ENCODE measurements at places on chromosomes 3 and 15. TPM values are rescaled to one million over a fixed set of nuclear protein-coding genes. Genes with fewer than 3 reads are reported as not detected.

The CEMIP gene
- total RNA-seq, result 0.32 TPM

The ROBO1 gene
- 1.8 TPM for total RNA-seq

The PLA2G4E gene
- not detected for total RNA-seq

The LACTB gene
- total RNA-seq, result 48.6 TPM

The MAGI1 gene
- 106 TPM for total RNA-seq

The COLQ gene
- total RNA-seq, result 1.7 TPM

The HHLA2 gene
- total RNA-seq, result not detected

The CYP19A1 gene
- not detected for total RNA-seq

The IQCH gene
- total RNA-seq, result 2.5 TPM

The OR5K3 gene
- total RNA-seq, result not detected

The GOLGA6A gene
- not detected for total RNA-seq

The NMNAT3 gene
- 0.81 TPM for total RNA-seq

The PPP1R14D gene
- not detected for total RNA-seq

The TNFSF10 gene
- 46.3 TPM for total RNA-seq

The TUSC7 gene
- not detected for total RNA-seq

The KLHL6 gene
- total RNA-seq, result 6.9 TPM

The TRIM42 gene
- not detected for total RNA-seq

The PFN2 gene
- total RNA-seq, result 22.2 TPM

Data from bladder microvascular endothelial cell (primary cell).